ENCODE measurements at places on chromosomes 1 and 21.

DNA sequence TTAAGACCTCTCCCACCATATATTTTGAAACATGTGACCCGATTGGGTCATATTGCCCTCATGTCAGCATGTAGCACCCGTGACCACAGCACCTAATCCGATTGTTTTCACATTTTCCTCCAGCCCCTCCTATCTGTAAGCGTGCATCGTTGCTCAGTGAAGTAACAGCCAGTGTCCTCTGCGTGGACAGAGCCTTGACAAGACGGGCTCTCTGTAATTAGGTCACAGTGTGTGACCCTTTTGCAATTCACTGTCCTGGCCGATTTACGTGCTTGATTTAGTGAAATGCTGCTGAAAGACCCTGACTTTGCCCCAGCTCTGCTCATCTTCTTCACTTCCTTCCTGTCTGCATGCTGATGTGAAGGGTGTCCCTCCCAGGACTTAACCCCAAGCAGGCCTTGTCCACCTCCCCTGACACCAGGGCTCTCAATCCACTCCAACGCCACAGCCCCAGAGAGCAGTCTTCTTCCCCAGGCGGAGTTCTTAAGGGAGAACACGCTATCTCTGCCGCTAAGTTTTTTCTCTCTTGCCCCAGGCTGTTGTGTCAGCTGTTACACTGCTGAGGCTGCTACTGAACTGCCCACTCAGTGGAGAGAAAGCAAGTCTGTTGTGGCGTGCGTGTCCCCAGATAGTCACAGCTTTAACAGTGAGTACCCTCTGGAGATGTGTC lies 19.4 kb downstream of the URB2 start:
- DNase-seq = no peak

DNA sequence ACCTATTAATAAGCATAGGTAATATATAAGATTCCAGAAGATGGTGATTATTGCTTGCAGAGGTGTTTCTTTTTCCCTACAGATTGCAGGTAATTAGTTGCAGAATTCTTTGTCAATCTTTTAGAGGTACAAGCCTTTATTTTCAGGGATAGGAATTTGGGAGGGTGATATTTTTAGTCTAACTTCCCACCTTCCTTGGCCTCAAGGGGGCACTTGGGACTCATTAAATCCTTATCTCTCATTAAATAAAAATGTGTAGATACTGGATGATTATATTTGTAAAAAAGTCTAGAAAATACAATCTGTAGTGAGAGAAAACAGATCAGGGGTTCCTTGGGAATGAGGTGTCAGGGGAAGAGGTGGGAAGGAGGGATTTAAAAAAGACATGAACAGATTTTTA lies 179.2 kb downstream of the PATJ start:
- no peak for DNase-seq

GRCh38 chr1:44801491-44802305 lies 1.5 kb downstream of the PLK3 start:
- no peak for DNase-seq

DNA sequence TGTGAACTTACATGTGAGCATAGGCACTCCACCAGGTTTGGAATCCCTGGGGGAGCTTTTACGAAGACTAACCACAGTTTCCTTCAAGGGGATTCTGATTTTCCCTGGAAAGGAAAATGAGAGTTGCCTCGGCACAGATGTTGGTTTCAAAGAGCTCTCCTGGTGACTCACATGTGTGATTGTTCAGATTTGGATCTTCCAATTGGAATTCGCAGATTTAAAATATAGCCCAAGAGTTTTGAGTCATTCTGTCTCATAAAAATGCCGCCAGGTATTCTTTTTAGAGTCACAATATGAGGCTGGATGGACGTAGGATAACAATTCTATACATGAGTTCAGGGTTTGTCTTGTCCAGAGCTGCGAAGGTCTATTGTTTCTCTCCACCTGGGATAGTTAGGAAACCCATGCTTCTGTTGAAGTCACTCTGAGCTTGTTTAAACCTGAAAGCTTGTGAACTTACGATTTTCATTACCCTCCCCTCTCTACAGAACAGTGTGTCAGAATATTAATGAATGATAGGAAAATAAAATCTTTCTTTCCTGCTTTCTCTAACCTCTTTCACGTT lies 64.9 kb downstream of the TGFB2 start:
- DNase-seq = peak; percentile 60

GRCh38 chr21:36730291-36731281 lies 31.7 kb downstream of the SIM2 start:
- DNase-seq = no peak

- DNase-seq = no peak
These were observed 7.3 kb upstream of the TTC4 start for GRCh38 chr1:54708385-54708784.

- peak; percentile 36 for DNase-seq
These were observed 14.9 kb upstream of the ZNF683 start for GRCh38 chr1:26387447-26387846.

DNA sequence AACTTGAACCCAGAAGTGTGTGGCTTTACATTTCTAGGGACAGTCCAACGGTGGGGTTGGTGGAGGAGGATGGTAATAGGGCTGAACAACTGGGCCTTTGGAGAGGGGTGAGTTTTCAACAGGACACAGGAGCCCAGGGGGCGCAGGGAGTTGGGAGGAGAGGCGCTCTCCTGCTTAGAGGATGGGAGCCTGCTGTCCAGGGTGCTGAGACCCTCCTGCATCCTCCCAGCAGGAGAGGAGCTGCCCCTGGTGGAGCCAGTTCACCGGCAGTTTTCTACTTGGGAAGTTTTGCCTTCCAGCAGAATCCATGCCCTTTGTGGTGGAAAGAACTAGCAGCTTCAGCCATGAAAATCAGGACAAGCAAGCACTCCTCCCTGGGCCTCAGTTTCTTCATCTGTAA lies 8.6 kb downstream of the KCNC4 start:
- DNase-seq = peak; percentile 25

DNA sequence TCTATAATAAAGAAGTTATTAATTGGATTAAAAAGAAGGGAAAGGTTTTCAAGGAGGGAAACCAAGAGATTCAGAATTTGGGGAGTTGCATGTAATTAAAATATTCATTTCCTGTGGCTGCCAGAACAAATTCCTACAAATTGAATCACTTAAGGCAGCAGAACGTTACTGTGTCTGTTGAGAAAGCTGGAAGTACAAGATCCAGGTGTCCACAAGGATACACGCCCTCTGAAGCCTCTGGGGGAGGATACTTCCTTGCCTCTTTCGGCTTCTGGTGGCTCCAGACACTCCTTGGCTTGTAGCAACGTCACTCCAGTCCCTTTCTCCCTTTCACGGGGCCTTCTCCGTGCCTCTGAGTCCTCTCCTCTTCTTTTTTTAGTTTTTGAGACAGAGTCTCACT lies 67.9 kb downstream of the KAZN start:
- DNase-seq = peak; percentile 22

- peak; percentile 88 for DNase-seq
These were observed 1.7 kb upstream of the GLIS1 start for GRCh38 chr1:53740621-53741105.

- no peak for DNase-seq
These were observed 15.4 kb upstream of the TENT5C start for GRCh38 chr1:117590273-117590925.

- DNase-seq = peak; percentile 41
These were observed 19.0 kb downstream of the FAM163A start for GRCh38 chr1:179761846-179762640.

- DNase-seq = peak; percentile 33
These were observed 47.8 kb upstream of the ARHGAP29 start for GRCh38 chr1:94285031-94285654.

DNA sequence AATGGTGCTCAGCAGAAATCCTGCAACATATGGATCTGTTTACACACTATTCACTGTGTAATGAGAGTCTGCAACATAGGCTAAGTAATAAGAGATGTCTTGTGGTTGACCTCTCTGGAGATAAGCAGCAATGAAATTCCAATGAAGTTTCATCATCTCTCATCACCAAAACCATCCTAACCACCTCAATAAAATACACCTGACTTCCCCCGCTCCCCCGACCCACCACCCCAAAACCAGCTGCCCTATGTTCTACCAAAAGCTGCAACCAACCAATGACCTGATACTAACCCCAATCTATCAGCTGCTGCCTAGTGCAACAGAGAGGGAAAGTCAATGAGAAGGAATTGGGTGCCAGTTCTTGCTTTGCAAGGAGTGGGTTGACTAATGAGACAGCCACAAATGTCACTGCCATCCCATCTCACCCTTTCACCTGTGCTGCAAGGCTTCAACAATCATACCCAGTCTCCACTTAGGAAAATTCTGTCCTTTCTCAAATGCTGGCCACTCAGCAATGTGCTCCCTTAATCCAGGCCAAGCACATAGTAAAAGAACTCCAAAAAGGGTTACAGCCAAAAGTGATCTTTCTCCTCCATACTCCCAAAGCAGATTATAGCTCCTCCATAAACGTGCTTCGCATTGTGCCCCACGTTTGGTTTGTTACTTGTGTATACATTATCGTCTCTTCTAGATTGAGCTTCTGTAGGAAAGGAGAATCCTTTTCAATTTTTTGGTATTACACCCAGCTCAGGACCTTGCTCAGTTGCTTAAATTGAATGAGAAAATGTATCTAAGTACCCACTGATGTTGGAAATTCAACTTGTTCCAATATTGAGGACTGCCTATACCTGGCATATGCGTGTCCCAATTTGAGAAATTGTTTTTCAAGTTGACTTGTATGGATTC lies 29.0 kb downstream of the MRPL39 start:
- peak; percentile 29 for DNase-seq

DNA sequence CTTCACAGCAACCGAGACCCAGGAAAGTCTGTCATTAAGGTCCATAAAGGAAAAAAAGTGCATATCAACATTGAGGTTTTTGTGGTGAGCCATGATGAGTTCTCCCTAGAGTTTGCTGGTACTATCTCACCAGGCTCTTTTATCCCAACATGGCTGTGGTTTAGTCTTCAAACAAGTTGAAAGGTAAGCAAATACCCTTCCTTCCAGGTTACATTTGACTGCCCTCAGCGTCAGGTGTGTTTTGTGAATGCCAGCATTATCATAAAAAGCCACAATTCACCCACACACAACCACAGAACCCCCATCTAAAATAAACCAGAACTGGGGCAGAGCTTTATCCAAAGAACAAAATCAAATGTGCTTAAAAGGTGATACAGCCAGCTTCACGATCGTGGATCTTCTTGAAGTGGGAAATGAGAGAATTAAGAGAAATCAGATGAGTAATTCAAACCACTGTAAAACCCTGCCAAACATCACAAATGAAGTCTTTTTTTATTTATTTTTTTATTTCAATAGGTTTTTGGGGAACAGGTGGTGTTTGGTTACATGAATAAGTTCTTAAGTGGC lies 64.7 kb downstream of the SETD4 start:
- no peak for DNase-seq

GRCh38 chr1:239386453-239387303 lies at the start of gene CHRM3:
TSS of gene CHRM3 (plus strand) at chr1:239386568. CDS start at chr1:239907452, 520,884 bp downstream.
- peak; percentile 55 for DNase-seq

DNA sequence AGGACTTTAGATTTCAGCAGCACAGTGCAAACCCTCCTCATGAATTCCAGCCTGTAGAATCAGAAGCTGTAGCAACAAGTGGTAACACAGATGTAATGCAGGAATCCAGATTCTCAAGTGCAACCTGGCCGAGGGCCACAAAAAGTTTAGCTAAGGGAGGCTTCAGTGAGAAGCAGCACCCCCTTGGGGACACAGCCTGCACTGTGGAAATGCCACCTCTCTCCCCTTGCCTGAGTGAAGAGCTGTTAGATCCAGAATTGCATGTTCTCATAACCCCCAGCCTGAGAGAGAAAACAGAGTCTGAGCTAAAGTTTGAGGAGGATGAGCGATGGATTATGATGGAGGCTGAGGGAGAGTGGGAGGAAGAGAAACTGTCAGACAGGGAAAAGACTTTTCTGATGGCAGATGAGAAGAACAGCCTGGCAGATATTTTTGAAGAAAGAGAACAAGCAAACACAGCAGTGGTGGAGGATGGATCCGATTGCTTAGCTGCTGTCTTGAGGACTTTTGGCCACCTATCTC lies 80.5 kb upstream of the BMP8A start:
- DNase-seq = peak; percentile 95

- DNase-seq = peak; percentile 70
These were observed 98.8 kb downstream of the RASAL2 start for GRCh38 chr1:178192686-178193085.

GRCh38 chr1:41528726-41529605 lies 44.5 kb upstream of the EDN2 start:
- DNase-seq = no peak

- DNase-seq = peak; percentile 91
These were observed at the start of gene PPIH for GRCh38 chr1:42657981-42658876. TSS of gene PPIH (plus strand) at chr1:42658423. CDS start at chr1:42658447, 24 bp downstream.

- DNase-seq = no peak
These were observed 9.3 kb upstream of the HES5 start for GRCh38 chr1:2539312-2539907.

DNA sequence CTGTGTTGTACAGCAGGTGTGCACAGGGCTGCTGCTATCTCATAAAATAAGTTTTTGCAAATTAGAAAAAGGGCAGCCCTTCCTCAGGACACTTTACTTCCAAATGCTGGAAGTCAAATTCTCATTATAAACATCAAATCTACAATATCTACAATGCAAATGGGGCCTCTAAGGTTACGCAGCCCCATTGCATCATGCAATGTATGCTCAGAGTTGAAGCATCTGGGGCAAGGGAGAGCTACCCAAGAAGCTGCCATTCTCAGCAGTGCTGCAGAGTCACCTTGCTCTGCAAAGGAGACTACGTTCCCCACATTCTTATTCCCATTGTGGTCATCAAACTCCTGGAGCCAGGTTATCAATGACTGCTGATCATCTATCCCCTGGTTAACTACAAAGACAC lies 208.9 kb upstream of the POGK start:
- DNase-seq = no peak

- DNase-seq = peak; percentile 82
These were observed 25.1 kb upstream of the B3GALT2 start for GRCh38 chr1:193211539-193211938.

DNA sequence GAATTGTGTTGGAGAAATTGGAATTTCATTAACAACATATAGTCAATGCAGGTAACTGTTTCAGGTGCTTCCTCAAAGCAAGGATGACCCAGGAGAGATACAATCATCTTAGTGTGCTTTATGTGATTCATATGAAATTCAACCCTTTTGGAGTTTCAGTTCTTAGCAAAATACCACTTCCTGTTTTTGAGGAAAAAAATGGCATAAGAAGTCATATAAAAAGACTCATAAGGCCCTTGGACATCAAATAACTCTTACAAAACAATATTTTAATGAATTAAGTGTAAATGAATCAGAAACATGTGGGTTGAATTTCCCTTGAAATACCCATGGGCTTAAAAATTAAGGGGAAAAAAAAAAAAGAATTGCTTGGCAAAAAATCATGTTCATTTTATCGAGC lies 926.6 kb downstream of the LTN1 start:
- no peak for DNase-seq

Measured in fibroblast of skin of right biceps (primary cell).